ENCODE measurements at places on chromosomes 2 and 18.

- DNase-seq = no peak
Observed at GRCh38 chr2:169080250-169081069, 11.1 kb downstream of the DHRS9 start.

- peak; percentile 52 for DNase-seq
Observed at GRCh38 chr18:12703664-12704063, 822 bp downstream of the PSMG2 start.

GRCh38 chr2:172281648-172282570 is 145.5 kb upstream of the ITGA6 start:
- DNase-seq = peak; percentile 86

- DNase-seq = no peak
Observed at GRCh38 chr2:114609801-114610200, 167.4 kb downstream of the DPP10 start.

DNA sequence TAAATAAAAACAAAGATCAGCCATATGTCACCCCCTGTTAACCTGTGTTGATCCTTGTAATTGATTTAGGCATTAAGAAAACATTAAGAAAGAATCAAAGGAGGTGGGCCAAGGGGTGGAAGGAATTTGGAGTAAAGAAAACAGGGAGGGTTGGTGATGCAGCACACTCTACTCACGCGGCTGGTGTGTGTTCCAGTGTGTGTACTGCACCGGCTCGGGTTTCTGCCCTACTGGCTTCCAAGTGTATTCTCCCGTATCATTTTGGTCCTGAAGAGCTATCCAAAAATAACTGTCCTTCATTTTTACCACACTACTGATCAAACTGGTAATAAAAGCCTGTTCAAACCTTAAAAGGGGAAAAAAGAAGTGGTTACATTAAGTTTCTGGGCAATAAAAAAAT is 56.9 kb downstream of the PLA2R1 start:
- DNase-seq = no peak

GRCh38 chr2:137202318-137202717 is 437.0 kb downstream of the THSD7B start:
- DNase-seq = no peak

DNA sequence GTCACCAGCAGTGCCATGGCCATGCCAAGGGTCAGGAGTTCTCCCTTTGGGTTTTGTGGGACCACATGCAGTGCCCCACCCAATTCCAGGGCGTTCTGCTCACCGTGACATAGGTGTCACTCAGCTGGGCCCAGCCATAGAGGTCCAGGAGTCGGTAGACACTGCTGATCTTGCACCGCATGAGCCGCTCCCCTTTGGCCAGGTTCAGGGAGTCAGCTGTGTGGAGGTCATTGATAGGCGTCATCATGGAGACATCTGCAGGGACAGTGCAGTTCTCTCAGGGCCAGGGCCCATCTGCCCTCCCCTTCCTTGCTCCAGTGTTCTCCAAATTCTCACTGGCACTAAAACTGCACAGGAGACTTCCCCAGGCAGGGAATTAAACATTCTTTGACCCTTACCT is 71.9 kb downstream of the ADD2 start:
- no peak for DNase-seq

- no peak for DNase-seq
Observed at GRCh38 chr2:183349091-183349490, 224.8 kb downstream of the NUP35 start.

DNA sequence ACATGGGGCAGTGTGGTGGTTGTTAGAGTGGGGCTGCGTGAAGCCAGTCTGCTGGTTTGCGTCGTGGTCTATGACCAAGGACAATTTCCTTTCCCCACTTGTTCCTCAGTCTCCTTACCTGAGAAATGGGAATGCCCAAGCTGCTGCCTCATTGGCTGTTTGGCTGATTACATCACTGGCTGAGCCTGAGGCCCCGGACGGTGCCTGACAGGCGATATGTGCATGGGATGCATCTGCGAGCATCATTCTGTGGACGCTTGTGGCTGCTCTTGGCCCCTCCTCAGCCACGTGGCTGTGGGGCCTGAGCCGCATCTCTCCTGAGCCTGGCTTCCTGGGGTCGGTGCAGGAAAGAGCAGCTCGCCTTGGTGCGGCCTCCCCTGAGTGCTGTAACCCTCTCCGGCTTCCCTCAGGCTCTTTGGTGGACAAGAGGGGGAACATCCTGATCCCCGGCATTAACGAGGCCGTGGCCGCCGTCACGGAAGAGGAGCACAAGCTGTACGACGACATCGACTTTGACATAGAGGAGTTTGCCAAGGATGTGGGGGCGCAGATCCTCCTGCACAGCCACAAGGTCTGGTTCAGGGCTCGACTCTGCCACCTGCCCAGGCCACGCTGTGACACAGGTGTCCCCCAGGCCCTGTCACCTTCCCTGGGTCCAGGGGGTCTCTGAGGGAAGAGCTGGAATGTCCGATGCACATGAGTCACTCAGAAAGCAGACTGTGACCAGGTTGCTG is 17.2 kb downstream of the CNDP2 start:
- no peak for DNase-seq

DNA sequence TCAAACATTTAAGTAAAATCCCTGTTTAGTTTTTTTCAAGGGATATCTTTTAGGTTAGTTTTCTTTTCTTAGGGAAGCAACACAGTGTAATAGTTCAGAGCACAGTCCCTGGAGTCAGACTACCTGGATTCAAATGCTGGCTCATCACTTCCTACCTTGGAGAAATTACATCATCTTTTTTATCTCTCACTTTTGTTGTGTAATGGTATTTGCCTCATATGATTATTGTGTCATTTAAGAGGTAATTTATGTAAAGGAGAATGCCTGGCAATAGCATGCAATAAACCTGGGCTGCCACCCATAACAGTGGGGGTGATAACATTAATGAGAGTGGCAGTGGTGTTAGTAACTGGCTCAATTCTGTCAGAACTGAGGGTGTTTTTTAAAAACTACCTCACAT is 26.3 kb downstream of the ERLEC1 start:
- DNase-seq = no peak

DNA sequence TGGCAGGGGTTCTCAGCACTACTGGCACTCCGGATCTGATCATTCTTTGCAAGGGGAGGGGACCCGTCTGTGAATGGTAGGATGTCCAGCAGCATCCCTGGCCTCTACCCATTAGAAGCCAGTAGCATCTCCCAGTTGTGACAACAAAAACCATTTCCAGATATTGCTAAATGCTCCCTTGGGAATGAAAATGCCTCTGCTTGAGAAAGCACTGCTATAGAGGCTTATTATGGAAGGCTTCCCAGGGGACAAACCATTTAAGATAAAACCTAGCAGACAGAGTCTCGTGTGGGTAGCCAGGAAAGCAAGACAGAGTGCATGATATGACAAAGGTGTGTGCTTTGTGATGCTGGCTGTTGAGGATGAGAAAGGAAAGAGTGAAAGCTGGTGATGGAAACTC is 273.7 kb downstream of the TMX3 start:
- DNase-seq = no peak

DNA sequence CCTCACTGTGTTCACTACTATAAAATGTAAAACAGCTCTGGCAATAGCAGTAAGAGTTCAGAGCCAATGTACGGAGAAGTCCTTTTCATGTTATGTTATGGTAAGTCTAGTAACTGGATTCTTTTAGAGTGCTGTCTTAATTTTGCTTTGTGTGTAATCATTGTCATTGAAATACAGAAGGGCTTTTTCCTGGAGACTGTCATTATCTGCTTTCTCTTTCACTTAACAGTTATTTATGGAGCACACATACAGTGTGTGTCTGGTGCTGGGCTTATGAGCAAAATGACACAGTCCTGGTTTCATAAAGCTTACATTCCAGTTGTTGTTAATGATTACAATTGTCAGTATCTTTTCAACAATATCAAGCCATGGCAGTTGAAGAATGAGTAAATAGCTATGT is 95.5 kb downstream of the CCDC102B start:
- no peak for DNase-seq

GRCh38 chr2:11866358-11867335 is 120.2 kb downstream of the LPIN1 start:
- DNase-seq = no peak

GRCh38 chr2:25558262-25558661 is 115.1 kb downstream of the DTNB start:
- DNase-seq = peak; percentile 70

- DNase-seq = no peak
Observed at GRCh38 chr18:79487801-79488201, 92.1 kb downstream of the NFATC1 start.

- peak; percentile 68 for DNase-seq
Observed at GRCh38 chr2:218605432-218605831, 2.3 kb upstream of the PLCD4 start.

GRCh38 chr2:168649562-168649961 is 152.9 kb upstream of the NOSTRIN start:
- DNase-seq = no peak

DNA sequence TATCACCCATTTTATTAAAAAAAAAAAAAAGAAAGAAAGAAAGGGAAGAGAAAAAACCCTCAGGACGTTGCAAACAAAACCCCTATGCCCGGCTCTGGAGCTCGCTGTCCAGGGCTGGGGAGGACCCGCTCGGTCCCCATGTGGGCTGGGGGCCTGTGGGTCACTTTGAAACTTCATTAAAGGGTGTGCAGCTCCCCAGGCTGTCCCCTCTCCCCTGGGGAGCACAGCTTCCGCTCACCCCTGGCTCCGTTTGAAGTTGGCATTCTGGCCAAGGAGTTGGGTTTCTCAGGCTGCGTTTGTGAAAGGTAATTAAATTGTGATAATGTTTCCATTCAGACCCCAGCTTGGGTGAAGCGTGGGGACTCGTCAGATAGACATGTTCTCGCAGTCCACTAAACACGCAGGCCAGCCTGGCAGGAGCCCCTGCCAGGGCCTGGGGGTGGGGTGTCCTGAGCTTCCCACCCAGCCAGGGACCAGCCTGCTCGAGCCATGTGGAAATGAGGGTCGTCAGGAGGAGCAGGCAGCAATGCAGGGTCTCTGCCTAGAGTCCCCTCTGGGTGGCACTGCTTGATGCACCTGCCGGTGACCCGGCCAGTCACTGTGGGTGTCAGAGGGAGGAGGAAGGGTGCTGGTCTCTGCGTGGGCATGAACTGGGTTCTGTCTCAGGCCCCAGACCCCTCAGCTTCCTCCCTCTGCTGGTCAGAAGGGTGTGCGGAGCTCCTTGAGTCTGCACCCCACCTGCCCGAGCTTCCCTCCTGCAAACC is 166.2 kb downstream of the INHBB start:
- no peak for DNase-seq

- no peak for DNase-seq
Observed at GRCh38 chr2:177519534-177520115, 127.1 kb downstream of the AGPS start.

DNA sequence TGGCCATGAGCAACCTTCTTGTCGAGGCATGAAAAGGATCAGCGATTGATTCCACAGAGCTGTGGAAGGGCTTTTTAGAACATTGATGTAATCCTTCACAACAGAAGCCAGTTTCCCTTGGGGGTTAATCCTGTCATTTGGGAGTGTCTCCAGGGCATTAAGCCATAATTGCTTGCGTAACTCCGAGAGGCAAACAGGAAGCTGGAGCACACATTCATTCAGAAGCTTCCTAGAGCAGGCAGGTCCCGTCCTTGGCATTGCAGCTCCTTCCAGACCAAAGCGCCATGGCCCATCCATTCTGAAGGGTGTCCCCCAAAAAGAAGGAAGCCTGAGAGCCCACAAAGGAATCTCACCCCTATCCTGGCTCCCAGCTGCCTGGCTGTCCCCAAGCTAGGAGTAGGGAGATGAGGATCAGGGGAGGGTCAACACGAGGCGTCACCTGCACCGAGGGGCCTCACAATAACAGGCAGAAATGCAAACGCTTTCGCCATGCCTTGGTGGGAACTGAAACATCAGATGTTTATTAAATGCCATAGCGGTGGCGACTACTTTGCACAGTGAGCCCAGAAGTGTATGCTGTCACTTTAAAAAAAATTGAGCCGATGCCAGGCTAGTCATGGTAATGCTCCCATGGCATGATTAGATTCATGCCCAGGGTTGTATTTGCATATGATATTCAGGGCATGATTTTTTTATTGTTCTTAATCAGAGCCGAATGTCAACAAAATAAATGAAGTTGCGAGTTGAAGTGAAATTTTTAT is 339.4 kb downstream of the BCL11A start:
- DNase-seq = no peak

DNA sequence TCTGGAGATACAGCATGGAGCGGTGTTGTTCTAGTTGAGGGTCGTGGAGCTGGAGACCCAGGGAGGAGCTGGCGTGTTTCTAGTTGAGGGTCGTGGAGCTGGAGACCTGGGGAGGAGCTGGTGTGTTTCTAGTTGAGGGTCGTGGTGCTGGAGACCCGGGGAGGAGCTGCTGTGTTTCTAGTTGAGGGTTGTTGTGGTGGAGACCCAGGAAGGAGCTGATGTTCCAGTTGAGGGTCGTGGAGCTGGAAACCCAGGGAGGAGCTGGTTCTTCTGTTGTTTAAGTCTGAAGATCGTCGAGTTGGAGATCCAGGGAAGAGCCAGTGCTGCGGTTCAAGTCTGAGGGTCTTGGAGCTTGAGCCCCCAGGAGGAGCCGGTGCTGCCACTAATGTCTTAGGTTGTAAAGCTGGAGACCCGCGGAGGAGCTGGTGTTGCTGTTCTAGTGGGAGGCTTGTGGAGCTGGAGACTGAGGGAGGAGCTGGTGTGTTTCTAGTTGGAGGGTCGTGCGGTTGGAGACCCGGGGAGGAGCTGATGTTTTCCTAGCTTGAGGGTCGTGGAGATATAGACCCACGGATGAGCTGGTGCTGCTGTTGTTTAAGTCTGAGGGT is 155.3 kb downstream of the RTP5 start:
- no peak for DNase-seq

GRCh38 chr2:134771313-134771801 is 52.6 kb upstream of the TMEM163 start:
- DNase-seq = no peak

GRCh38 chr18:55925772-55926171 is 337.8 kb upstream of the TCF4 start:
- peak; percentile 4 for DNase-seq

- no peak for DNase-seq
Observed at GRCh38 chr2:168901003-168901402, at the start of gene G6PC2. G6PC2 (plus strand) TSS chr2:168901291; CDS start chr2:168901332, 41 bp downstream.

DNA sequence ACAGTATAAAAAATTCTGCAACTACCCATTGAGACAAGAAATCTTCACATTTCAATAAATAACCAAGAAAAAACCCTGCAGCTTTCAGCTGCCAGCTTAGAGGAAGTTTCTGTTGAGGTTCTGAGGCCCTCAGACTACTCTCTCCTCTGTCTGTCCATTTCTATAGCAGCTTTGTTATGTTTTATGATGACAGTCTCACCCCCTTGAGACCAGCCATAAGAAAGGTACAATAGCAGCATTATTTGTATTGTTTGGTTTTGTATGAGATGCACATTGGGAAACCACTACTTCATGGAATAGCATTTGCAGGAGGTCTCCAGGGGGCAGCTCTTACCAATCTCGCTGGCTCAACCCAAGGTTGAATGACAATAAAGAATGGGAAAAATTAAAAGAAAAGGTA is 334.6 kb upstream of the VRK2 start:
- DNase-seq = no peak

DNA sequence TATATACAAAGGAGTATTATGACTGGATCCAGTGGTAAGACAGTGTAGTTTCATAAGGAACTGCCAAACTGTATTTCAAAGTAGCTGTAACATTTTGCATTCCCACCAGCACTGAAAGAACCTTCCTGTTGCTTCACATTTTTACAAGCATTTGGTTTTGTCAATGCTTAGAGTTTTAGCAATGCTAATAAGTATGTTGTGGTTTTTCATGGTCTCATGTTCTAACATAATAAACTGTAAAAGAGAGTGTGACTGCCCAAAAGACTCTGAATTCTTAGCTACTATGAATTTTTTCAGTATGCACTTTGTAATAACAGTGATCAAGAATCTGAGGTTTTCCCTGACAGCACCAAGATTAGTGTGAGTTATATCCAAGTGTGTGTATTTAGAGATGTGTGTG is 604.2 kb downstream of the XIRP2 start:
- DNase-seq = no peak

Measured in foreskin fibroblast (primary cell).